ENCODE measurements at places on chromosomes 6 and 20.

DNA sequence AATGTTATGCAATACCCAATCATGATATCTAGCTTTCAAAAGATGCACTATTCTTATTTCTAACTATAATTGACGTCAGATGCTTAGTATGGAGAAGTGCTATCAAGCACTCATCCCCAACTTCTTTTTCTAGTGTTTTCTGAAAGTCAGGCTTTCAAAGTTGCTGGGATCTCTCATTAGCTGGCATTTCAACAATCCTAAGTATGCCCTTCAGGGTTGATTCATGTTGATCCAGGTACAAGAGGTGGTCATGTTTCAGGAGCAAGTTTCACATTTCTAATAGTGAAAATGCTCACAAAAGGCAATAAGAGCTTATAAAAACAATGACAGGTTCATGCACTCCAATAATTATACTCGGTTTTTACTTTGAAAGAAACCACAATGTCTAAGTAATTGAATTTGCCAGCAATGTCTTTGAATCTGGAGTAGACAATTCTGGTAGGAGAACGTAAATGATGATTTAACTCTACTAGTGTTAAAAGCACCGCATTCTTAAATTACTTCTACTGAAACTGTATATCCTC is 193.7 kb upstream of the KHDRBS2 start:
- no peak for DNase-seq

GRCh38 chr6:35419961-35420360 is 32.2 kb upstream of the FANCE start:
- DNase-seq, result no peak

- no peak for DNase-seq
Observed at GRCh38 chr20:23086931-23087411, 847 bp upstream of the CD93 start.

DNA sequence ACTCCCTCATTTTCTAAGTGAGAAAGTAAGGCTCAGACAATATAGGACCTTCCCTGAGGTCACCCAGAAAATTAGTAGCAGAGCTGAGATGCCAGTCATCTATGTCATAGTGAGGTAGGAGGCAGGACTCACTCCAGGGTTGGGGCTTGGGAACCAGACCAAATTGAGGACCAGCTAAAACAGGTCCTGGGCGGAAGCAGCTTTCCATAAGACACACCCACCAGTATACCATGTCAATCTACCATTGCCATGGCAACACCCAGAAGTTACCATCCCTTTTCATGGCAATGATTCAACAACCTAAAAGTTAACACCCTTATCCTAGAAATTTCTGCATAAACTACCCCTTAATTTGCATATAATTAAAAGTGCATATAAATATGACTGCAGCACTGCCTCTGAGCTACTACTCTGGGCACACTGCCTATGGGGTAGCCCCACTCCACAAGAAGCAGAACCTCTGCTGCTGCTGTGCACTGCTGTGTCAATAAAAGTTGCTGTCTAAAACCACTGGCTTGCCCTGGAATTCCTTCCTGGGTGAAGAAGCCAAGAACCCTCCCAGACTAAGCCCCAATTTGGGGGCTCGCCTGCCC is 30.3 kb upstream of the OCSTAMP start:
- DNase-seq, result no peak

DNA sequence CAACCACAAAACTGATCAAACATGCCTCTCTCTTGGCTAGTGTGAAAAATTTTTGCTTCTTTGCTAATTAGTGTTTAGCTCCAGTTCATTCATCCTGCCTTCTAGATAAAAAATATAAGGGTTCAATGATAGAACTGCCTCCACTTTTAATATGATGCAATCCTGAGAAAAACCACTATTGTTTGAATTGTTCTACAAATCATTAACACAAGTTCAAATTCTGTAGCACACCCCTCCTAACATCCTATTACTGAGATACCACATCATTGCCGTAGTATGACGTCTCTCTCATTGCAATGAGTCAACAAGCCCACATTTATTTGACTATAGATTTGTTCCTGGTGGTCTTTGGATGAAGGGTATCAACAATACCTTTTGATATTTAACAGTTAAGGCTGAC is 365.8 kb upstream of the OPRM1 start:
- DNase-seq, result no peak

- no peak for DNase-seq
Observed at GRCh38 chr20:1707588-1708449, 50.2 kb upstream of the SIRPG start.

- DNase-seq, result no peak
Observed at GRCh38 chr6:68637071-68637470, 2.0 kb downstream of the ADGRB3 start.

GRCh38 chr6:160462551-160463109 is 114.5 kb downstream of the SLC22A3 start:
- peak; percentile 87 for DNase-seq

DNA sequence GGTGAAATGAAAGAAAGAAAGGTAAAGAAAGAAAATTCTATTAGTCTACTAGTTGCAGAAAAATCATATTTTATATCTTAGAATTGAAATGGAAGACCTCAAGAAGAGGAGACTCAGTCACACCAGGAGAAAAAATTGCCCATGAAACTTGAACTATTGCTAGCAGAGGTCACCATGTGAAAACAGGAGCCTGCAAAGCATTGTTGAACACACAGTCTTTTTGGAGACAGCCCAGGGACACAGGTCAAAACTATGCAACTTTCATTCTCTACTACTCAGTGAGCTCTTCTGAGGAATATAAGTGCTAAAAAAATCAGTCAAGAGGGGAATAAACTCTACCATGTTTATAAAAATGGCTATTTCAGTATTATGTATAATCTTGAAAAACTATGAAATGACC is 89.8 kb upstream of the TENT5A start:
- no peak for DNase-seq

DNA sequence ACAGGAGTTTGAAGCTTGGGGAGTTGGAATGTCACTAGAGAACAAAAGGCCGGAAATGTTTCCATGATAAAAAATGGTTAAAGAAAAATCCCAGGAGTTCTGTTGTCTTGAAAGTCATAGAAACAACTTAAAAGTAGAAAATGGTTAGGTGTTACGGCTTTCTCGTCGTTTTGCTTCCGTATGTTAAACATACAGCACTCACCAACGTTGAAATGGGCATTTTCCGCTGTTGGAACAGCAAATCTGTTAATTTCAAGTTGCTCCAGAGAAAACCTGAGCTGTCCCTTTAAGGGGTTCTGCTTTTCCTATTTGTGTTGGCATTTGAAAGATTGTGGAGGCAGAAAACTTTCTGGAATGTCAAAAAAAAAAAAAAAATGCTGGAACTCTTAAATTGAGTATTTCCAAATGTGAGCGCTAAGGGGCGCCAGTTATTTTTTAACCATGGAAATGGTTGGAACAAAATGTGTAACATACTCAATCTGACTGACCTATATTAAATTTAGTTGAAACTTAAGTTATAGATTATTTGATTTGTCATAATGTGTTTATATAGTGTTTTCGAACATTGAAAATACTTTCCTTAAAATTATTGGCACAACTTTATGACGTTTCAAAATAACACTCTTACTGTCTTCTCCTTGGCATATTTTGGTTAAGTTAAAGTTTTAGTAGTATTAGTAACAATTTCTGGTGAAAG is 2.2 kb downstream of the QKI start:
- DNase-seq, result peak; percentile 87

GRCh38 chr20:54107600-54108325 is 37.4 kb upstream of the BCAS1 start:
- no peak for DNase-seq

DNA sequence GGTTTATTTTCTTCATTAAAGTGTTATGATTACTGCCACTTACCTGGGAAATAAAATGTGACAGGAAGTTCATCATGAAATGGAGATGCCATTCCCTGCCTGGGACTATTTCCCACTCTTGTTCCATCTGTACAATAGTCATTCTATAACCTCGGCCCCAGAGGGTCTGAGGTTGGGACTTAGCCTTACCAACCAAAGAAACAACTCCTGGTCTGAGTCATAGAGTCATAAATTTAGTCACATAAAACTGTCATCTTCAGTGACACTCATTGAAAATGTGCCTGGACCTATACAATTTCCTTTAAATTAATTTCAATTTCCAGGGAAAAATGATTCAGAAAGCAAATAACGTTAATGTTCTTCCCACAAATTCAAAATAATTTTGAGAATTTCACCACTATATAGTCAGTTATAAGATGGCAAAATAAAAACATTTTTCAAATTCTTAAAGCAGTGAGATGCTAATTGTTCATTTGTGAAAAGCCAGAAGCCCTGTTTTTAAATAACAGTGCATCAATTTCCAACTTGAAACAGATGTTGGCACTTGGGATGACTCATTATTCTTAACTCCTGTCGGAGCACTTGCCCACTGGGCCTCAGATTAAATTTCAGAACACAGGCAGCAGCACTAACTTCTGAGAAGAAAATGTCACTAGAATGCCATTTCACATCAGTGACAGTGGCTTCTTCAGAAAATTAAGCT is 201.2 kb upstream of the SMLR1 start:
- peak; percentile 44 for DNase-seq

- DNase-seq, result no peak
Observed at GRCh38 chr6:104788400-104788799, 71.3 kb downstream of the HACE1 start.

- no peak for DNase-seq
Observed at GRCh38 chr20:7696311-7696710, 243.9 kb downstream of the HAO1 start.

GRCh38 chr20:10619427-10619826 is 54.4 kb downstream of the JAG1 start:
- DNase-seq, result peak; percentile 92

DNA sequence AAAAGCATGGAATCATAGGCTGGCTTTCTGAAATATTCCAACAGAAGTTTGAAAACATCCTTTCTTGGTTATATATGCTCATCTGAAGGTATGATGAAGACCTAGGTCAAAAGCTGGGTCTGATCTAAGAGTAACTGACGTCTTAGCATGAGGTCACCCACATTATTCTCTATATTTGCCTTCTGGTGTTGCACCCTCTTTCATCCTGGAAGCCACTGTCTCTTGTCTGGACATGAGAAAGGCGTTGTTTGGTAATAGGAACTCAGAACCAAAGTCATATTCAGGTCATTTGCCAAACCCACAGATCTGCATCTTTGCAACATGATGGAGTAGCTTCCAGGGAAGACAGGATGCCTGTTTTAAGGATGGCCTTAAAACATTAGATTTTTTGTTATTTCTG is 17.6 kb downstream of the GABRR1 start:
- DNase-seq, result no peak

GRCh38 chr20:34435589-34435988 is 72.5 kb downstream of the ITCH start:
- no peak for DNase-seq

DNA sequence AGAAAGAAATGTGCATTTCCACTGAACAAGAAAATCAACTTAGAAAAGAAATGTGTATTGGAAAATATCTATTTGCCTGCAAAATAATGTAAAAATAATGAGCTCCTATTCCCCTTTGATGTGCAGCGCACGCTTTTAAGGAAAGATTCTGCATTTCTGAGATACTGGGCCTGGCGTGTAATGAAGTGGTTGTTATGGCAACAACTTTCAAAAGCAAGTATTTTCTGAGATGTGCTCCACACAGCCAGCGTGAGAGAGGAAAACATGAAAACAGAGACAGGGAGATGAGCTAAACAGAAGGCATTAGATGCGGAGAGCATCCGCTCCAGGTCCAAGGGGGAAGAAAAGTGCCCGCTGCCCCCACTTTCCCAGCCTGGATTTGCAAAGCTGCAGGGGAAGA is 39.1 kb upstream of the GTSF1L start:
- no peak for DNase-seq

- DNase-seq, result peak; percentile 79
Observed at GRCh38 chr20:1327241-1327653, 1.7 kb downstream of the SDCBP2 start.

DNA sequence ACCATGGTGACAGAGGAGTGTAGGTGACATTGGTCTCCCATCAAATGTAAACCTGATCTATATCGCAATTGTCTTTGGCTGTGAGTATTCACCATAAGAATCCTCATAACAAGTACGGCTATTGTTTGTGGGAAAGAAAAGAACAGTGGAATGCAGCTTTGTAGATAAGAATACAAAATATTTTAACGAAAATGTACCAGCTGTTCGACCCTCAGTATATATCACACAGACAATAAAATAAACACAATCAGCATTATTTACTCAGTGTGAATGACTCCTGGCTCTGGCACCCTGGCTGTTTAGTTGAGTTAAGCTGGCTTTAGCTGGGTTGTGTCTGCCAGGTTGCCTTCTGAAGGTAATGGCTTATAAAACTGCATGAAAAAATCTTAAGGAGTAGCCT is 43.4 kb downstream of the SNRNP48 start:
- peak; percentile 45 for DNase-seq

DNA sequence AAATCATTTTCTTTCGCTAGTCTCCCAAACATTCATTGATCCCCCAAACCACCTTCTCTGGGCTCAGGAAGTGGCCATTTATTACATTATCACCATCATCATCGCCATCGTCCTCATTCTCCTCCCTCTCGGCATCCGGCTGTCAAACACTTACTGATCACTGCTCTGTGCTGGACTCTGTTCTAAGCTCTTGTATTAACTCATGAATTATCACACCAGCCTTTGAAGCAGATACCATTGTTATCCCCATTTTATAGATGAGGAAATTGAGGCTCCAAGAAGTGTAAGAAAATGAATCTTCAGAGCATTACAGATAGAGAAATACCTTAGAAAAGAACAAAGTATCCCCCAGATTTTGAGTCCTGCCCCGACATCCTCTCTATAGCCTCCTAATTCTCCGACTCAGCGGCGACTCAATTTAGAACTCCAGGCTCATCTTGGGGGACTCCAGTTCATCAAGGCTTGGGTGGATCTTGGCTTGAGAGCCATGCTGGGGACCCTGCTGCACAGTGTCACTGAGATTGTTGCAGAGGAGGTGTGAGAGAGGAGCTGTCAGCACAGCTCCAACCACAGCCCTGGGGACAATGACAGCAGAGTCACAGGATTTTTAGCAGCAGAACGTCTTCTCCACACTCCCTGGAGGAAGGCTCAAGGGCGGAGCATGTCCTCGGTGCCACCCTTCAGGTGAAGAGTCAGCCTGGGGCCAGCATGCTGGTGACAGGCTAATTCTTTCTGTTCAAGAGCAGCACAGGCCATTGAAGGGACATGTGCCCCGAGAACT is 6.6 kb upstream of the EEF1E1 start:
- no peak for DNase-seq

DNA sequence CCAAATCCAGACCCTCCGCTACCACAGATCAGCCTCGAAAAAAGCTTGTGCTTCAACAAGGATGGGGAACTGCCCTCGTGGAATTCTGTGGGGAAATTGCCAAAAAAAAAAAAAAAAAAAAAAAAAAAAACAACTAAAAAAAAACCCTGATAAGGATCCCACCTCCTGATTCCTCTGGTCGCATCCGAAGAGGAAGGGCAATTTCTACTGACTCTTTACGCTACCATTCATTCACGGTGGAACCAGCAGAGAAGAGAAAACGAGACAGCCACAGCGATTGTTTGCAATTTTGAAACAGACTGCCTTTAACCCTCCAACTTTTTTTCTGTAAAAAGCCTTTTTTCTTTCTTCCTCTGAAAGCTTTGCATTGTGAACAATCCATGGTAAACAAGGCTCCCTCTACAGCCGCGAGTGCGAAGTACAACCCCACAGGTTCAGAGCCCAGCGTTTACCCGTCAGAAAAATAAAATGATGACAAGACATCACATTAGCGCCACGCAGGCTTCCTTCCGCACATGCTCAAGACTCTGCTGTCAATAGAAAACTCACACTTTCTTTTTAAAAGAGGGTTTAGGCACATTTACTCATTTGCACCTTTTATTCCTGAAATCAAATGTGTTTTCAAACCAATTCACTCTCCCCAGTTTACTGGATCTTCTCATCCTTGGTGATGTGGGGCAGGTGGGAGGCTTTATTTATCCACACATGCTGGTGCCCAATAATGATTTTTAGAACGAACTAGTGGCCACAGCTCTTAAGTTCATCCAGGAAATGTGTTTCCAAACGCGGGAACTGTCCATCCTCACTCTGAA is 100.0 kb downstream of the NOL4L start:
- peak; percentile 83 for DNase-seq
